ENCODE measurements at places on chromosomes 12 and 14.

GRCh38 chr12:13002301-13003097, 2.4 kb upstream of the HEBP1 start:
- no peak for DNase-seq

DNA sequence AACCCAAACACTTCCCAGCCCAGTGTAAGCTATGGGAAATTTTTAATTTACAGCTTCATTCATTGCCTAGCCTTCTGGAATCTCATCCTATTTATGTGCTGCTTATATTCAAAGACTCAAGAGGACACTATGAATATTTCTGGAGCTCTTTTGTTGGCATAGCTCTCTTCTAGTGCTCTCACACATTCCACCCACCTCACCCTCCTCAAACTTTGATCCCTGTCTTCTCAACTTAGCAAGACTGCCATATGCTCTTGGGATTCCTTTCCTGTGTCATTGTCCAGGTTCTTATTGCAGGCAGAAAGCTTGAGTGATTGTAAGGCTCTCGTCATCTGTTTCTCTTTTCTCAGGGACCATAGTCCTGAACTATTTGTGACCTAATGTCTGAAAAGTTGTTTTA, 18.0 kb upstream of the NKX2-1 start:
- no peak for DNase-seq

DNA sequence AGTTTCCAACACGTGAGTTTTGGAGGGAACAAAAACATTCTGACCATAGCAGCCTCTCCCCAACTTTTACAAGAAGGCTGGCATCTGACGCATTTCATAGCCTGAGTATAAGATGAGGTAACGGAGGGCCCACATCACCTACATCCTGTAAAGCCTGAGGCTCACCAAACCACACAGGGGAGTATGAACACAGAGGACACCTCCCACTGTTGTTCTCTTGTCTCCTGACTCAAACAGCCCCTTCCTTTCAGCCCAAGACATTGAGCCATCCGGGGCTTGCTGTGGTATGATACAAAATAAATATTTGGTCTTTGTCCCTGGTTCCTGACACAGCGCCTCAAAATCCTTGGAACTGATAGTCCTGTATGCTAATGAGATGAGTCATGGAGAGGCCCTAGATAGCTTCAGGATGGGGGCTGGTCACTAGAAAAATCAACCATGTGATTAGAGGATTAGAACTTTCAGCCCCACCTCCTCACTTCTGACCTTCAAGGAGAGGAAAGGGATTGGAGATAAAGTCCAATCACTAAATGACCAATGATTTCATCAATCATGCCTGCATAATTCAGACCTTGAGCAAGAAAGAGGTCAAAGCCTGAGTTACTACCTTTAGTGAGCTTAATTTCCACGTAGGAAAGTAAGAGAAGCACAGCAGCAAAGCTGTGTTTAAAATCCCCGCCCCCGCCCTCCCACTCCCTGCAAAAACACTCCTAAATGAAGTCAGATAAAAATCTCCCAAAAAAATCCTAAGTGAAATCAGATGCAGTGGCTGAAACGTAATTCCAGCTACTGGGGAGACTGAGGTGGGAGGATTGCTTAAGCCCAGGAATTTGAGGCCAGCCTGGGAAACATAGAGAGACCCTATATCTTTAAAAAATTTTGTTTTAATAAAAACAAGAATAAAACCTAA, 236.4 kb downstream of the PCNX1 start:
- peak; percentile 15 for DNase-seq

DNA sequence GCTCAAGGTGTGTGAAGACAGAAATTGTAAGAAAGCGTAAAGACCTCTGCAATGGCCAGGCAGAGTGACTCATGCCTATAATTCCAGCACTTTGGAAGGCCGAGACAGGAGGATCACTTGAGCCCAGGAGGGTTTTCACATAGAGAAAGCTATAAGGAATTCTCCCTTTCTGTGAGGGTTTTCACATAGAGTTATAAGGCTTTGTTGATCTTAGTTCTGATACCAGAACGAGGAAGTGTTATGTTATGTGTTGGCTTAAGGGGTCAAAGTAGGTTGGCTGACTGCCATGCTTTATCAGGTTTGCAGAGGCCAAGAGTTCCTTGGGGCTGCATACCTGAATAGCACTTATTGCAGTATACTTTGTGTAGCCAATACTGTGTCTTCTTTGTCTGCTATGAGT, 139.1 kb downstream of the ERC1 start:
- DNase-seq, result no peak

- DNase-seq, result no peak
Measured at GRCh38 chr14:54211551-54212308, 185.1 kb upstream of the CDKN3 start.

GRCh38 chr12:45685680-45686079, 43.8 kb upstream of the ARID2 start:
- no peak for DNase-seq

DNA sequence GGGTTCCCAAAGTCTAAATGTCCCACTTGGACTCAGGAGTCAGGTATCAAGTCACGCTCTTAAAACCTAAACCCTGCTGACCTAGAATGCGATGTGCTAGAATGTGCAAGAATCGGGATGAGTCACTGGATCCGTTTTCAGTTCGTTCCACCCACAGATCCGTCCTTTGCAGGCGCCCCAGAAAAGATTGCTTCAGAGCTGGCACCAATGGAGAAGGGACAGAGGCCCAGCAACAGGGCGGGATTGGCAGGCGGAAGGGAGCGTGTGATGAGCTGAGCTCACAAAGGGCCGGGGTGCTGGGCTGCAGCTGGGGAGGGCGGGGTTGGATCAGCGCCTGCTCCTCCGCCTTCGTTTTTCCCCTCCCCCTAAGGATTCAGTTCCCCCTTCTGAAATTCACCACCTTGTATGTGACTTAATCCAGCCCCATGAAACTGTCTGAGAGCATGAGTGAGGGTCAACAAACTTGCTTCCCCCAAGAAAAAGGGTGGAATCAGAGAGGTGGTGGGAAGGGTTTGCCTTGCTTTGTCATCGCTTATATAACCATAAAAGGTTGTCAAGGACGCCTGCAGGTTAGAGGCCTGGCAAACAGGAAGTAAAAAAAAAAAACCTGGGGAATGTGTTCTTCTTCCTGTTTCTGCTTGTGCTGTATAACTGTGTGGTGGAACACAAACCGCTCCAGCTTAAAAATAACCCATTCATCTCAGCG, 2.8 kb upstream of the UBC start:
- peak; percentile 87 for DNase-seq

DNA sequence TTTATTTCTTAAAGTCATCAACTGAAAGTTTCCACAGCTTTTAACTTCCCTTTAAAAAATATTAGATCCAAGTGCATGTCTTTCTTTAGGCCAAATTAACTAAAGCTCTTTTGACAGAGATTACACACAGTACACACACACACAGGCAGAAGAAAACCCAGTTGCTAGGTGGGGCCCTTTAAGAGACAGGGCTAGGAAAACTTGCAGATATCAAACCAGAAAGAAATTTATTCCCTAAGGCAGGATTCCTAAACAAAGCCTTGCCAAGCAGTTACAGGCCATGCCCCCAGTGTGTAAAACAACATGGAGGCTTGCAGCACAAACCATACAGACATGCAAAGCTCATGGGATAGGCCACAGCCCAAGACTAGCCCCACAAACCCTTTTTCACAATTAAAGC, 123.4 kb downstream of the FSCB start:
- no peak for DNase-seq

DNA sequence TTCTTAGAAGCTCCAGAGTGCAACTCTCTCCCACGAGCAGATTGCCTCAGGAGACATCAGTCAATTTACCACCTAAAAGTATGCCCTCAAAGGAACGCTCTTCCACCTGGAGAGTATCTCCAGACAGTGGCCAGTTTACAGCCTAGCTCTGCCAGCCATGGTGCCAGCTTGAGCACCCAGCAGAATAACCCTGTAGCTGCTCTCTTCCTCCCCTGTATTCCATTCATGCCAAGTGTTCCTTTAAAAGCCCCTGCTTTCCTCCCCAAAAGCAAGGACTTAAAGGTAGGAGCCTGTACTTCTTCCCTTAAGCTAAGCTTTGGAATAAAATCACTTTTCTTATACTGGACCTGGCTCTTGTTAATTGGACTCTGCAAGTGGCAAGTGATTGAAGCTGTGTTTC, 245.4 kb upstream of the TMEM132C start:
- DNase-seq, result no peak

GRCh38 chr12:96513681-96514080, 24.3 kb downstream of the CFAP54 start:
- no peak for DNase-seq

- no peak for DNase-seq
Measured at GRCh38 chr12:120429368-120429767, 8.5 kb upstream of the COX6A1 start.

DNA sequence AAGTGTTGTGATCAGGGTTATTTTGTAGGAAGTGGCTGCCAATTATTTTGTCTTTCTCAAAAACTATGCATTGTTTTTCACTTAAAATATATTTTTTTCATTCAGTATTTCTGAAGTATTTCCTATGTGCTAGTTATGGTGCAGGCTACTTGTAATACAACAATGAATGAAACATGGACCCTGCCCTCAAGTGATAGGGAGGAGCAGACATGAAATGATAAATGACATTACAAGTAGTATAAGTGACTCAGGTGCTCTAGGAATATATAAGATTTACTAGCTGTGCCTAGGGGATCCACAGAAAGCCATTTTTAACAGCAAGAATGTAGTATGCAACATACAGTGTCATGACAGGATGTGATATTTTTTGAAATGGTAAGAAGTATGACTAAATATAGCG, 65.3 kb downstream of the TTLL5 start:
- no peak for DNase-seq
